ENCODE measurements at places on chromosomes 4 and X.
A peak's percentile ranks its signal among the peaks of the same experiment; 100 is the strongest.

DNA sequence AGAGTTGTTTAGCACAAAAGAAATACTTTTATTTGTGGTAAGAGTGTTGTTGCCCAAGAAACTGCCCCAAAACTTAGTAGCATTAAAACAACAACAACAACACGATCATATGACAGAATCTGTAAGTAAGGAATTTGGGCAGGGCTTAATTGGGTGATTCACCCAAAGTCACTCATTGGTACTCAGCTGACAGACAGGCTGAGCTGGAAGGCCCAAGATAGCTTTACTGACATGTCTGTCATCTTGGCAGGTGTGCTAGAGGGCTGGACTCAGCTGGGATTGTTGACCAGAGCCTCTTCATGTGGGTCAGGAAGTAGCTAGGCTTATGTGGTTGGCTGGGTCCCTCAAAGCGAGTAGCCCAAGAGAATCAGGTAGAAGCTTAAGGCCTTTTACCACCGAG, 52.3 kb downstream of the KIAA0232 start:
- DNase-seq = no peak

- no peak for DNase-seq
Measured at GRCh38 chr4:26000274-26000950, 86.4 kb downstream of the SMIM20 start.

DNA sequence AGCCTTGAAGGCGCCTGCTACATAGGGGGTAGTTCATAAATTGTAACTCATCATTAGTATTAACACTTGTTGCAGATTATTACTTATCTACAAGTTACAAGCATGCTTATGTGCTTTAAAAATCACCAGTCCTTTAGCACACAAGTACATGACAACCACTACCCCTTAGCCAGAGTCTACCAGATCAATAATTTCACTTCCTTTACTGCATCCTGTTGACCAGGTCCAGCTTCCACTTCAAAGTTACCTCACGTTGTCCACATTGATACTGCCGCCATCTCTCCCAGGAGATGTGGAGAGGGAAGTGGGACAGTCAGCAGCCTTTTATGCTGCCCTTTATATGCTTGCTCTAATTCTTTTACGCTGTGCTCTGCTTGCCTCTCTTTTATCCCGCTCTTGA, 231.3 kb upstream of the CXXC4 start:
- DNase-seq = no peak

- DNase-seq = no peak
Measured at GRCh38 chr4:141158219-141158618, 24.9 kb upstream of the RNF150 start.

- no peak for DNase-seq
Measured at GRCh38 chrX:39654183-39654925, 443.4 kb downstream of the BCOR start.

DNA sequence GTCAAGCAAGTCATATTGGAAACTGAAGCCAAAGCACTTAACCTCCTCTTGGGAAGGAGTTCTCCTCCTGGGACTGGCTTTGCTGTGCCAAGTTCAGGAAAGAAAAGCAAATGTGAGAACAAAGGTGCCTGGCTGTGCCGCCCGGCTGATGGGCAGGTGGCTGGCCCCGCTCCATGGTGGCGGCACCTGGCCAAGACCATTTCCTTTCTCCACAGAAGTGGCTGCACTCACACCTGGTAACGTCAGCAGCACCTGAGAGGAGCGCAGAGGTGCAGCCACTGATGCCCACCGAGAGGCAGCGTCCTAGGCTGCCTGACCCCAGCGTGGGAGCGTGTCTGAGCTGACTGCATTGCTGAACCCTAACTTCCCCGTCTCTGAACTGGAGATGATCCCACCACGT, 54.3 kb downstream of the DCTD start:
- no peak for DNase-seq

DNA sequence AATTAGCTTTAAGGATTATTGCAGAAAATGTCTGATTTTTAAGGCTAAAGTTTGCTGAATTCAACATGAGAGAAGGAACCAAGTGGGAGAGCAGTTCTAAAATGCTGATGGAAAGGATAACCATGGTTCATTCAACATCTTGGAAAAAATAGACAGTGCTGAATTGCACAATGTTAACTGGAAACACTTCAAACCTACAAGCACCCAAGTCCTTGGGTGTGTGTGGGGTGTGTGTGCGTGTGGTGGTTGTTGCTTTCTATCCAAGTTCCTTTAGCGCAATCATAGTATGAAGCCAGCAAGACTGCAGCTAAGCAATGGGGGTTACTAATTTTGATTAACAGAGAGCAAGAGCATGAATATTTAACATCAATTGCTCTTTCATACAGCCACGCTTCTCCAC, 29.3 kb upstream of the SCOC start:
- DNase-seq = no peak

DNA sequence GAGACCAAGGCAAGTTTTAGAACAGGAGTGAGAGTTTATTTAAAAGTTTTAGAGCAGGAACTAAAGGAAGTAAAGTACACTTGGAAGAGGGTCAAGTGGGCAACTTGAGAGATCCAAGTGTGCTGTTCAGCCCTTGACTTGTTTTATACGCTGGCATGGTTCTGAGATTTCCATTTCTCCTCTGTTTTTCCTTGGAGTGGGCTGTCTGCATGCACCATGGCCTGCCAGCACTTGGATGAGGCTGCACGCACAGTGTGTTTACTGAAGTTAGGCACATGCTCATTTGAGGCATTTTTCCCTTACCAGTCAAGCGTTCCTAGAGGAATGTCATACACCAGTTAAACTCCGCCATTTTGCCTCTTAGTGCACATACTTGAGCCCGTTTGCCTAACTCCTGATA, 8.7 kb upstream of the ZNF674 start:
- no peak for DNase-seq

DNA sequence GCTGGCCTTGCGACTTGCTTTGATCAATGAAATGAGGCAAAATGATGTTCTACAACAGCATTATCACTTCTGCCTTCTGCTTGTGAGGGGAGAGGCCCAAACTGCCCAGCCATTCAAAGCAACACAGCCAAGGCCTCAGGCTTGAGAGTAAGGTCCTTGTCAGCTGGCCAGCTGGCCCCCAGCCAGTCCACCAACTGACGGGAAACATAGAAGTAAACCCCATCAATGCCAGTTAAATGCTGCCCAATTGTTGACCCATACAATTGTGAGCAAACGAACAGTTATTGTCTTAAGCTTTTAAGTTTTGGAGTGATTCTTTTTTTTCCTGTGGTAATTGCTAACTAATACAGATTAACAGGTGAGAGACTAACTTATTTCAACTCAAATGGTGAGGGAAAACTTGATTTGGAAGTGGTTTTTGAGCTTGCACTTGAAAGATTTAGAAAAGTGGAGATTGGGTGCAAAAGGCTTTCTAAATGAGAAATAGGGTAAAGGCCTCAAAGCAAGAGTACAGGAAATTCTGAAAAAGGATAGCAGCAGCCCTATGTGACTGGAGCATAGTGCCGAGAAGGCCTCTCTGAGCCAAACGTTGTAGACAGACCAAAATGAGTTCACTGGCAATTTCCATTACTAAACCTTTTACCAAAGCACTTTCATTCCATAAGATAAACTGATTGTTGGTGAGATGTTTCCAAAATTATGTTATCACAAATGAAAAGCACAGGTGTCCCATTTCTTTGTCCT, 66.9 kb downstream of the ARHGEF38 start:
- no peak for DNase-seq

- DNase-seq = no peak
Measured at GRCh38 chr4:186806679-186807421, 83.2 kb upstream of the FAT1 start.

DNA sequence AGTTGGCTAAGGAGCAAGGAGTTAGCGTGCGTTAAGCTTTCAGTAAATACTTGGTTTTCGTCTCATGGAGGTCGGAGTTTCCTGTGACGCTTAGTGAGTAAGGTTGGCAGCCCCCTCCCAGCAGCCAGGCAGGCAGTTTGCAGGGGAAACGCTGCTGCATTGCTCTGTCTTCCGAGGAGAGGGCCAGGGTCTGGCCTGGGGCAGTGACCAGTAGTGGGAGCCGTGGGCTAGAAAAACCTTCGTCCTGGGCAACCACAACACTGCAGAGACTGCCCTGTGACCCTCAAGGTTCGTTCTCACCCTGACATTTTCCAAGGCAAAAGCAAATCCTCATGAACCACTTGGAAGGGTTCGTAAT, 432 bp downstream of the TMEM175 start:
- no peak for DNase-seq

DNA sequence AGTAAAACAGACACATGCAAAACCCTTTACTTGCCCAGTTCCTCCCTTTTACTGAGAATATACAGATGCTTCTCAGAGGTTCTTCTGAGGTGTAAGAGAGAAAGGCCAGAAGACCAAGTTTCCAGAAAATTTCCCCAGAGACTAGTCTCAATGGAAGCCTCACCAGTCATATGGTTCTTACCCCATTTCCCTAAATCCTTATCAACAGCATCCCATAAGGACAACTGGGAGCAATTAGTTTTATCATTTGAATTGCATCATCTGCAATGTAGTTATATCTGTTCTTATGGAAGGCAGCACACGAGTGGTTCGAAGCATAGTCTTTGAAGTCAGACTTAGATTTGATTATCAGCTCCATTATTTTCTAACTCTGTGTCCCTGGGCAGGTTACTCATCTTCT, 203.6 kb upstream of the PPARGC1A start:
- no peak for DNase-seq

GRCh38 chrX:136203951-136204350, 47.2 kb downstream of the MAP7D3 start:
- no peak for DNase-seq

DNA sequence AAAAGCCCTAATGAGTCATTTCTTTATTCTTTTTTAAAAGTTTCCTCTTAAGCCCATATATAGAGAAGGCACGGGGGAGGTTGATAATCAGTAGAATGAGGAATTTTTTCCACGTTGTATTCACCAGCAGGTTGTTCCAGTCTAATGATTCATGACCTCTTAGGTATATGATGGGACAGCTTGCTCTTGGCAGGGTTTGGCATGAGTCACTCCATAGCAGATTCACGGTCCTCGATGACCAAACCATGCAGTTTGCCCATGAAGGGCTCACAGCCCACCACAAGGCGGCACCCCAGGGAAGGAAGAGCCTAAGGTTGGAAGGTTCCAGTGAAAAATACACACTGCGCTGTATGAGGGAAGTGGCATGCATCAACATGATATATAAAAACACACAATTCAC, 623.8 kb upstream of the DIPK2B start:
- DNase-seq = peak; percentile 55

DNA sequence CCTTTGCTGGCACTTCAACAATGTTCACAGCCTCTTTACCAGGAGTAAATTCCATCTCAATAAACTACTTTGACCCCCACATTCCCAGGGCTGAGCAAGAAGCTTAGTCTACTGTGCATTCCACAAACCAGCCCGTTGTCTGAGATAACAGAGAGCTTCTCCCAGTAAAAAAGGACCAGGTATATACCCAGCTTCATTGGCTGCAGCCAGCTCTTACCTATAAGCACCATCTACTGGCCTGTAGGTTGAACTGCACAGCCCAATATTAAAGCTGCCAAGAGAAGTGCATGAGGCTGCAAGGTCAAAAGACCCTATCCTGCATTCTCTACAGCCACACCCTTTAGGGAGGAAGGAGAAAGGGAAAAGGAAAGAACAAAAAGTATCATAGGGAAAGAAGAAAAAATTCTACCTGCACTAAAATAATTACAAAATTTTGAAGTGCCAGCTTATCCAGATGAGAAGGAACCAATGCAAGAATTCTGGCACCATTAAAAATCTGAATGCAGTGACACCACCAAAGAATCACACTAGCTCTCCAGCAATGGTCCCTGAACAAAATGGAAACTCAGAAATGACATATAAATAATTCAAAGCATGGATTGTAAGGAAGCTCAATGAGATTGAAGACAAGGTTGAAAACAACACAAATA, 45.7 kb upstream of the INTU start:
- no peak for DNase-seq

DNA sequence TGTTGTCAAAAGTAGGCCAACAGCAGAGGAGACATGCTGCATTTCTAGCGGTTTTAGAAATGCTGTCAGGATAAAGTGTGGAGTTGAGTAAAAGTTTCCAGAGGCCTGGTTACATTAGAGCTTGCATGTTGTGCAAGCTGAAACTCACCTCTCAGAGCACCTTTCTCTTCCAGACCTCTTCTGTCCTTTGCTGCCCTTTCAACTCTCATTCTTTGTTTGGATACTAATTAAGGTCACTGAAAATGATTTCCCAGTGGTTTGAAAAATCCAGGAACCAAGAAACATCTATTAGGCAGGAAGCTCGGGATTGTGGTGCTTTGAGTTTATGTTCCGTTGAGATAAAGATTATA, 426.6 kb downstream of the MAPK10 start:
- no peak for DNase-seq

- DNase-seq = no peak
Measured at GRCh38 chrX:69089203-69089602, 76.0 kb downstream of the PJA1 start.

Measured in stimulated activated CD8-positive, alpha-beta memory T cell treated with anti-CD3 and anti-CD28 coated beads, Interleukin-7, amount 100 ng/mL, for 48 hours (primary cell).